ENCODE measurements at places on chromosomes 7 and 10.

GRCh38 chr7:101165958-101166647 lies 734 bp upstream of the VGF start:
- DNase-seq, result no peak

DNA sequence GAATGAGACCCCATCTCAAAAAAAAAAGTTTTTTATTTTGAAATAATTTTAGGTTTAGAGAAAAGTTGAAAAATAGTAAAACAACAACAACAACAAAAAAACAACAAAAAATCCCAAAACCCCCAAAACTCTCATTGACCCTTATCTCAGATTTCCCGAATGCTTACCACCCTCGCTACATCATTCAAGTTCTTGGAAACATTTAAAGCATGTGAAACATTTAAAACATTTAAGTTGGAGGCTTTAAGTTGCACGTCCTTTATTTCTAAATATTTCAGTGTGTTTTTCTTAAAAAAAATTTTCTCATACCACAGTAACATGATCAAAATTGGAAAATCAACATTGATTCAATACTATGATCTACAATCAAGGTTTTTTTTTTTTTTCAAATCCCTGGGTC lies 382 bp upstream of the ARMS2 start:
- DNase-seq, result no peak

- no peak for DNase-seq
These were observed 30.4 kb downstream of the STEAP1B start for GRCh38 chr7:22469371-22470143.

DNA sequence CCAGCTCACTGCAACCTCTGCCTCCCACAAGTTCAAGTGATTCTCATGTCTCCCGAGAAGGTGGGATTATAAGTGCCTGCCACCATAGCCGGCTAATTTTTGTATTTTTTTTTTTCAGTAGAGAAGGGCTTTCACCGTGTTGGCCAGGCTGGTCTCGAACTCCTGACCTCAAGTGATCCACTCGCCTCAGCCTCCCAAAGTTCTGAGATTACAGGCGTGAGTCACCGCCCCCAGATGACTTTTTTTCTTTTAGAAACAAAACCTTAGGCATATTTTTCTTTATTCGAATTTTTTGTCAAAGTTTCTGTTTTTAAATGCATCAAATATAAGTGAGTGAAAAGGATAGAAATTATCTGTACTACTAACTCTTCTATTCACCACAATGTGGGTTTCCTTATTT lies 113.1 kb downstream of the LRRC4 start:
- DNase-seq, result no peak

GRCh38 chr10:35308809-35309208 lies 27.5 kb upstream of the CCNY start:
- no peak for DNase-seq

DNA sequence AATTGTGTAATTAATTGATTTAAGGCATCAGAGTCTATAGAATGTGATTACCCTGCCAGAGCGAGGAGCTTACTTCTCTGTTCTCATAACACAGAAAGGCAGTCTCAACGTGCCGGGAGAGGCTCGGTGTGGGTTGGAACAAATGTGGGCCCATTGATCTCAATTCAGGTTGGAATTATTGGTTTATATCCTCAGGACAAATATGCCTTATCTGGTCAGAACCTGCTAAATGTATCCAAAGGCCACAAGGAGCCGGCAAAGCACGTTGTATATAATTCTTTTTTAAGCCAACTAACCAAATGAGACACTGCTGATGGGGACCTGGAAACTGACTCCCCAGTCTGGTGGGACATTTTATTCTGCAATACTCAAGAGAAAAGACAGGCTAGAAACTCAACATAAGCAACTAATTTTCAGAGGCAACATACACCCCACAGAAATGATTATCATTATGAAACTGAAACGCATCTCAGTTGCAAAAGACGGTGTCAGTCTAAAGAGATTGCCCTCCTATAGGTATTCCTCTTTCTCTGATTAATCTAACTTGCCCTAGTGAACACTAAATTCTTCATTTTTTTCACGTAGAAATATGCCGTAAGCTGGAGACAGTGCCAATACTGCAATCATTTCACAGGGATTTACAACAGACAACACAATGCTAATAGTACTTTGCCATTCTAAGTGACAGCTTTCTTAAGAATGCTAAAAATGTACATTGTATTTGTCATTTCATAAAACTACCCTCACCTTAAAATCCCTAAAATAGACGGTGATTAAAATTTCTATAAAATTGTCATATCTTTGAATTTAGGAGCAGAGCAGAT lies 9.4 kb downstream of the EBF3 start:
- DNase-seq, result no peak

GRCh38 chr10:124521429-124521871 lies 59.8 kb downstream of the LHPP start:
- DNase-seq, result peak; percentile 84

GRCh38 chr10:14592026-14592425 lies 182.7 kb downstream of the FAM107B start:
- no peak for DNase-seq

- no peak for DNase-seq
These were observed 478.5 kb downstream of the KIF20B start for GRCh38 chr10:90179696-90180407.

- no peak for DNase-seq
These were observed 101.3 kb downstream of the COL28A1 start for GRCh38 chr7:7434329-7434728.

DNA sequence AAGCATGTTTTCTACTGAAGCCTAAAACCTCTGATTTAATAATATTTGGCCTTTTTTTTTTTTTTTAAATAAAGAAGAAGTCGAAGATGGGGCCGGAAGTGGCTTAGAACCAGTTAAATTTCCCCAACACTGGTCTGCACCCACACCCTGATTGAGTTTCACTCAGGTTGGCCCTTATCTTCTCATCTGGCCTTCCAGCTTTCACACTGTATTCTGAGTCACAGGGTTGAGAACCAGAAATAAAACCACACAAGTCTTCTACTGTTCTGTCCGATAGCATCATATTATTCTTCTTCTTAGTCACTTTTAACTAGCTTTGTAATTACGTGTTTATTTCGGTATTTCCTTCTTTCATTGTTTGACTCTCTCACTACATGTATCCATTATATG lies 9.9 kb downstream of the ZNF365 start:
- no peak for DNase-seq

- no peak for DNase-seq
These were observed 718.9 kb downstream of the CCSER2 start for GRCh38 chr10:85047170-85047834.

GRCh38 chr10:69955211-69955805 lies 97.3 kb upstream of the MACROH2A2 start:
- no peak for DNase-seq

DNA sequence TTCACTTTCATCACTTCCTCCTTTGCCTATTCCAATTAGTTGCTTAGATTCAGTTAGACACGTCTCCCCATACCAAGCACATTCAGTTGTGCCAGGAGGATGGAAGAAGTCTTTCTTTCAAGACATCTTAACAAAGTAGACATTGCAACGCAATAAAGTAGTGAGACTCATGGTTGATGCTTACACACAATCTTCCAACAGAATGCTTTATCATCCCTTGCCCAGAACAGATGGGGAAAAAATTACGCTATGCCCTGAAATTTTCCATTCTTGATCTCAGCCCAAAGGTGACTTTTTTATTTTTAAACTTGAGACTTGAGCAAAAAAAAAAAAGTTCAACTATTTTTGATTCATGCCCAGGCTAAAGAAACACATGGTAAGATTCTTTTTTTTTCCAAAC lies 74.9 kb downstream of the KCNMA1 start:
- DNase-seq, result no peak

DNA sequence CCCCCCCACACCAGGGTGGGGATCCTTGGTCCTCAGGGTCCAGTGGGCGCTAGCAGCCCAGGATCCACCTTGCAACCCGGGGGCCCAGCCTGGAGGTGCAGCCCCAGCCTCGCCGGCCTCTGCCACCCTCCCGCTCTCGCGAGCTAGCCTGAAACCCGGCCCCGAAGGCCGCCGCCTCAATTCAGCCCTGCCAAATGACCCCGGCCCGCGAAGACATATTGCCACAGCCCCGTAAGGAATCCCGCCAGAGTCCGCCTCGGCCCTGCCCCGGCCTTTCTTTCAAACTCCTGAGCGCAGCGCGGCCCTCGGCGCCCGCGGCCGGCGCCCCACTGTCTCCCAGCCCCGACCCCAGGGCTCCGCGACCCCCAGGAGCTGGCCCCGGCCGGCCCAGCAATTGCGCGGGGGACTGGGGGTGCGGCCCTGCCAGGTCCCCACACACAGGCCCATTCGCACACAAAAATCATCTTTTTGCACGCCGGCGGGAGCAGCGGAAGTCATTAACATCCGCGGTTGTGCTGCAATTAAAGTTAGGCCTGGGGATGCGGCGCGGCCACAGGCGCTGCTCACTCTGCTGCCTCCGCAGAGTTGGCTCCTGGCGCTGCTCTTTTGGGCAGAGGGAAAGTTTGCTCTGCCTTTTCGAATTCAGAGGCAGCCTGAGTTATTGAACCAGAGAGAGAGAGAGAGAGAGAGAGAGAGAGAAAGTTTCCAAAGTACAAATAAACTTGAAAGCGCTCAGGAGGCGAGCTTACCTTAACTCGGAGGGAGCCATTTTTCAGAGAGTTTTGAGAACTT lies 4.0 kb downstream of the HOXA5 start:
- no peak for DNase-seq

- no peak for DNase-seq
These were observed 188.4 kb downstream of the PPP1R3A start for GRCh38 chr7:113730309-113730955.
